ENCODE measurements at places on chromosomes 6 and 20.

GRCh38 chr6:143784316-143784715, 58.8 kb upstream of the LTV1 start:
- no peak for DNase-seq

- DNase-seq, result no peak
Measured at GRCh38 chr20:40422656-40423055, 266.4 kb downstream of the MAFB start.

DNA sequence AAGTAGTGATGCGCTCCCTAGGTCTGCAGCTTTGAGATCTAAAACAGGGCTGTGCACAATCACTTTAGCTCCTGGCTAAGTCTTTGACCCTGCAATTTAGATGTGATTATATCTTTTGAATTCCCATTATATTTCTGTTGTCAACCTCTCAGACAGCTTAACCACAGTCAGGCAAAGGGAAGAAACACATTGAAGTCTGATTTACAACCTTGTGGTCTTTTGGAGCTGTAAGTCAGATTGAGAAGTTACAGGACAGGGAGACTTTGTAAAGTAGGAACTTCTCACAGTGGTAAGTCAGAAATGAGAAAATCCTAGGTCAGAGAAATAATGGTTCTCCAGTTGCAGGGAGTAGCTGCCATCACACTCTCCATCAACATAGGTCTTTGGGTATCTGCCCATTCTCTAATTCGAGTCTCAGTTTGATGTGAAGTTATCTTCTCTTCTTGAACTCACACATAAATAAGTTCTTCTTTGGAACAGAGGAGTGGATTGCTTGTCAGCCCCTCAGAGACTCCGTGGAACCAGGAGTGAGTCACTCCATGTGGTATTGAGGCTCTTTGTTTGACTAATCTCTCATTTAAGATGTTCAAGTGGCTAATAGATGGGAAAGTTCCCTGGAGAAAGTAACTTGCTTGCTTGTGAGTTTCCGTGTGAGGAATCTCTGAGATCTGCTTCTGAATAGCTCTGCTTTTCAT, 35.0 kb upstream of the SGK1 start:
- DNase-seq, result peak; percentile 87

- DNase-seq, result no peak
Measured at GRCh38 chr6:106324726-106325335, 729 bp downstream of the ATG5 start.

DNA sequence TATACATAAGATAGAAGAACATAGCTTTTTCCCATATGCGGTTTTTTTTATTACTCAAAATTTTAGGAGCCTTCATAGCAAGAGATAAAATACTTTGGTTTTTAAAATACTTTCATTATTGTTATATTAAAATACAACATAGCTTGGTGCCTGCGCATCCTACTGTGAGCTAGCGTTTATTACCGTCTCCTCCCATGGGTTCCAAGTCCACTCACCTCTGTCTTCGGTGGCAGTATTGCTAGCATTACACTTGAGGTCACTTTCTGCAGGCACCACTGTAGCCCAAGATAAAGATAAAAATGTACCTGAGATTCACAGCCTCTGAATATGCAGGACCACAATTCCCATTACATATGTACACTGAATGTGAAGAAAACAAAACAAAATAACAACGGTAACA, 326.7 kb downstream of the TPBG start:
- DNase-seq, result no peak

Data from fibroblast of skin of right biceps (primary cell).